ENCODE measurements at places on chromosomes 3 and 15.

GRCh38 chr15:90035095-90035839 is 34.1 kb downstream of the ZNF710 start:
- peak overlapping the region; percentile 36 for H3K4me3 ChIP-seq
- peaks cover 2% of the 10 kb centered on the region for H3K36me3 ChIP-seq
- DNase-seq: no peak
- no peaks in the 10 kb centered on the region for H3K27me3 ChIP-seq
- H3K27ac ChIP-seq: peak overlapping the region; percentile 93
- H3K4me1 ChIP-seq: peaks cover 43% of the 10 kb centered on the region

DNA sequence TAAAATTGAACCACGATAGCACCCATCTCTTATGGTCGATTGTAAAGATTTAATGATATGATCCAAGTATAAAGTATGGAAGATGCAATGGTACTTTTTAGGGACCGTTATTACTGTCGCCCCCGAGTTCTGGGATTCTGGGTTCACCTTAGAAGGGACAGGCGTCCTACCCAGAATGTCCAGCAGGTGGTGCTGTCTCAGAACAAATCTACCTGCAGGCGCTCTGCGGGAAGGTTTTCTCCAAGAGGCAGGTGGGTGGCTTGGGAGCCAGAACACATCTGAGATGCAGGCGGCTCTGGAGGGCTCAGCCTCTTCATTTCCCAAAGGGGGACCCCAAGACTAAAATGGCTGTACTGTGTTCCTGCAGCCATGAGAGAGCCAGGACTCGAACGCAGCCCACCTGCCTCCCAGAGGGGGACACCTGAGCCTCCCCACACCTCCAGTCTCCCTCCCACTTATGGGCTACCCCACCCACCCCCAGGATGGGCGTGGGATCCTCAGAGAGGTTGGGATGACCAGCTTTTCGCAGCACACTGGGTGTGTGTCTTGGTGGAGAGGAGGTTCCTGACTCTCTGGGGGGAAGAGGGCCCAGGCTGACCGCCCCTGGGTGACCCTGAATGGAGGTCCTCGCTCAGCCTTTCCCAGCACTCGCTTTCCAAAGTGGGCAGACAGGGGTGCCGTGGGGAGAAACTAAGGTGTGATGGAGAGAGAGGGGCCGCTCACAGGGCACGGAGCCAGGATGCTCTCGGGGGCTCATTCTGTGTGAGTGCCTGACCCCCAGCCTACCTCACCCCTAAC is 28.1 kb upstream of the CORO2B start:
- H3K27me3 ChIP-seq: peaks cover 62% of the 10 kb centered on the region
- H3K4me1 ChIP-seq: peaks cover 10% of the 10 kb centered on the region
- DNase-seq: peak; percentile 52
- no peak overlapping the region for H3K4me3 ChIP-seq

DNA sequence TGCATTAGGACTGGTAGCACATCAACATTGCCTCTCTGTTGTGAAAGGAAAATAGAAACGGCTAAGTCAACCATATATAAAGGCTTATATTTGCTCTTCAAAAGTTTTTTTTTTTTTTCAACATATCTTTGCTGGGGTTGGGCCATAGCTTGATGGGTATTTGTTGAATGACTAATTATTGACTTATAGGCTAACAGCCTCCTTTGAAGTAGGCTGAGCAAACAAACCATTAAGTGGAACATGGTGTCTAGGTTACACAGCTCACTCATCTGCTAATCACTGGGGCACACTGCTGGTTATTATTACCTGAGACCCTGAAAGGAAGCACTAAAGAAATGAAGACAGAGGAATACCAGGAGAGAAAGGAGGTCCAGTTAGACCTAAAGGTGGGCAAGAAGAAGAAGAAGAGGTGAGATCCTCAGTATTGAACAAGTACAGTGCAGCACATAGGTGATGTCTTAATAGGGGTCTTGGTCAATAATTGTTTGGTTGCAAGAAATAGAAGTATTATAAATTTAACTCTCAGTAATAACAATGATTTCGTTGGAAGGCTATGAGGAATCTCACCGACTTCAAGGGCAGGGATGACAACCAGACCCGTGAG is 139.4 kb downstream of the RPLP1 start:
- no peak overlapping the region for H3K27ac ChIP-seq
- peaks cover 22% of the 10 kb centered on the region for H3K27me3 ChIP-seq
- no peak for DNase-seq
- H3K36me3 ChIP-seq: peaks cover 3% of the 10 kb centered on the region
- H3K4me3 ChIP-seq: no peak overlapping the region

DNA sequence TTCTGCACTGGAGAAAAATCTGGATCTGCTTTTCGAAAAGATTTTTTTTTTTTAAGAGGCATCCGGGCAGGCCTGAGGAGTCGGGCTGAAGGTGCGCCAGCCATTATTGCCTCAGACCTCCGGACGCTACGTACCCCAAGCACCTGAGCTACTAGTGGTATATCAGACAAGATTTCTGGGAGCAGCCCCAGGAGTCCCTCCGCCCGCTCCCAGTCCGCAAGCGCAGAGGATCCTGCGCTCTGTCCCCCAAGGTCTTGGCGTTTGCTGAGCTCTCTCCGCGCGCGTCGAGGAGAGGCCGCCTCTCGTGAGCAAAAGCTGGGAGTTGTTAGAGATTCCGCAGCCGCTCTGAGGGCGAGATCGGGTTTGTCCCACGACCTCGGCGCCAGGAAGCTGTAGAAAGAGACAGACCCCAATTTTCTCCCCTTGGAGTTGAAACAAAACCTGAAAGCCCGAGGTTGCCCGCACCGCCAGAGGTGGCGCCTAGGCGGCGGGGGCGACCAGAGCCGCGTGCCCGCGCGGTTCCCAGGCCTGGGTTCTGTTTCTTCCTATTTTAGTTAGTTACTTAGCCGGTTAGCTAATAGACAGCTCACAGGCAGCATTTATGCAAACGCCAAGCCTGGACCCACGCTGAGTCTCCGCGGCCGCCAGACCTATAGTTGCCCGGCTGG is 72.5 kb upstream of the POLG start:
- H3K27me3 ChIP-seq: peaks cover 98% of the 10 kb centered on the region
- H3K4me3 ChIP-seq: peak overlapping the region; percentile 47
- no peak overlapping the region for H3K27ac ChIP-seq
- peaks cover 3% of the 10 kb centered on the region for H3K36me3 ChIP-seq
- peaks cover 25% of the 10 kb centered on the region for H3K4me1 ChIP-seq
- no peak for DNase-seq

DNA sequence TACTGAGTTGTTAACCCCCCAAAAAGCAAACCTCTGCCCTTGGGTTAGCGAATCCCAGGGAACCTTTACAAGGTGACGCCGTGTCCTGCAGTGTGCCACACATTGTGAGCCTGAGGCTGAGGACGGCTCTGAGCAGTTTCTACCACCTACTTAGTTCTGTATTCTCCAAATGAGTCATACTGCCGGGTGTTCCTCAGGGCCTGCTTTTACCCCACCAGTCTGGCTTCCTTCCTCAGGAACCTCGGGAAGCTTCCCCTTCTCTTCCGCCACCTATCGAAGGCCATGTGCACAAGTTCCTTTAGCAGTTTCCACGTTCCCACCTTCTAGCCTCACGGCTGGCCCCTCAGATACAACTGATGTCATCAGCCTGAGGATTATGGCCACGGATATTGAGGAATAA is 384.0 kb upstream of the TPM1 start:
- no peak for DNase-seq
- peaks cover 5% of the 10 kb centered on the region for H3K4me1 ChIP-seq
- peaks cover 36% of the 10 kb centered on the region for H3K27me3 ChIP-seq
- H3K27ac ChIP-seq: no peak overlapping the region
- no peak overlapping the region for H3K4me3 ChIP-seq

GRCh38 chr3:118943597-118943996 is 91.0 kb downstream of the IGSF11 start:
- DNase-seq: no peak
- no peaks in the 10 kb centered on the region for H3K36me3 ChIP-seq
- no peak overlapping the region for H3K27ac ChIP-seq
- H3K27me3 ChIP-seq: no peaks in the 10 kb centered on the region
- no peak overlapping the region for H3K4me3 ChIP-seq

DNA sequence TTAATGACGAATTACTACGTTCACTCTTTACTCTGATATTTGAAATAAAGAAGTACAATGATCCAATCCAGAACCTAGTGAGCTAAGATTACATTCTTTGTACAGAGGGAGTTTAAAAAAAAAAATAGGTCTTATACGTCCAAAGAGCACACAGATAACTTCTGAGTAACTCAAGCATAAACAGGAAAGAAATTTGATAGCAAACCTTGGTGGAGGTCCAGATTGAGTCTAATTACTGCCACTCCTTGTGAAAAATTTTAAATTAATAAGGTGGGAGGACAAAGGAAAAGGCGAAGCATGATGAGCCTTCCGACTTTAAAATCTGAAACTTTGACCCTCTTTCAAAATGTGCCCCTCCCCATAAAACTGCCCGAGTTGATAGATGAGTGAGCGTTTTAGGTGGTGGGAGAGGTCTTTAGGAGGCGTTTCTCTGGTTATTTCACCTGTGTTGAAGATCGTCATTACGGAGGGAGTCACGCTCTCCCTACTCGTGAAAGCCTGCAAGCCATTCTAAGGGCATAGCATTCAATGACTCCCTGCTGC is 127.0 kb upstream of the ROBO2 start:
- DNase-seq: no peak
- no peak overlapping the region for H3K4me3 ChIP-seq
- no peaks in the 10 kb centered on the region for H3K27me3 ChIP-seq
- no peaks in the 10 kb centered on the region for H3K4me1 ChIP-seq

- H3K4me3 ChIP-seq: no peak overlapping the region
- DNase-seq: no peak
- H3K36me3 ChIP-seq: peaks cover 15% of the 10 kb centered on the region
- no peaks in the 10 kb centered on the region for H3K27me3 ChIP-seq
- H3K27ac ChIP-seq: no peak overlapping the region
Measured at GRCh38 chr15:41281236-41281635, 50.2 kb downstream of the CHP1 start.

- no peak for DNase-seq
- no peak overlapping the region for H3K27ac ChIP-seq
- H3K27me3 ChIP-seq: no peaks in the 10 kb centered on the region
- no peaks in the 10 kb centered on the region for H3K36me3 ChIP-seq
- no peaks in the 10 kb centered on the region for H3K4me1 ChIP-seq
Measured at GRCh38 chr3:27976933-27977332, 254.8 kb upstream of the EOMES start.

DNA sequence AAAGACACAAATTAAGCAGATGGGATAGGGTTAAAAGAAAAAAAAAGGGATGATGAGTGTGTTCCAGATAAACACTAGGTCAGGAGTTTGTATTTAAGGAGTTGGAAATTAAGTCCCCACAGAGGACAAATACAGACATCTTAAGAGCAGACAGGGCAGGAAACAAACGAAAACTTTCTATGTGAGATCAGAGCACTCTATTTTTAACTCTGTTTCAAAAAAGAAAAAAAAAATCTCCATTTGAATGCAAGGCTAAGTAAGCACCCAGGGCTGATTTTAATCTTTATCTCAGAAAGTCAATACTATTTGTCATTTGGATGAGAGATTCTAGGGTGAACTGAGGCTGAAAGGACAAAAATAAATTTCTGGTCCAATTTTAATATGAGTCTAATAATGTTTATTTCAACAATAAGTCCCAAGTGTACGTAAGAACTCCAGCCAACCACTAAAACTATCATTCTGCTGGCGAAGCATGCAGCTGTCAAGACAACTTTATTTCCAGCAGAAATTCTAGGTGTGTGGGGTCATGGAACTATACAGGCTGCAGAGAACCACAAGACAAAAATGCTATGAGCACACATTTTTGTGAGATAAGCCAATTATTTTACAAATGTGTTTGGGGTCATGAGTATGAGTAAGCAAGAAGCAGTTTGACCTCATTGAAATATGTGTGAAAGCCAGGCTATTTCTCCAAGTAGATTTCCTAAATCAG is 186.1 kb downstream of the FMN1 start:
- H3K27me3 ChIP-seq: no peaks in the 10 kb centered on the region
- peaks cover 8% of the 10 kb centered on the region for H3K36me3 ChIP-seq
- H3K4me3 ChIP-seq: no peak overlapping the region
- no peak for DNase-seq
- H3K27ac ChIP-seq: no peak overlapping the region
- H3K4me1 ChIP-seq: peaks cover 9% of the 10 kb centered on the region

DNA sequence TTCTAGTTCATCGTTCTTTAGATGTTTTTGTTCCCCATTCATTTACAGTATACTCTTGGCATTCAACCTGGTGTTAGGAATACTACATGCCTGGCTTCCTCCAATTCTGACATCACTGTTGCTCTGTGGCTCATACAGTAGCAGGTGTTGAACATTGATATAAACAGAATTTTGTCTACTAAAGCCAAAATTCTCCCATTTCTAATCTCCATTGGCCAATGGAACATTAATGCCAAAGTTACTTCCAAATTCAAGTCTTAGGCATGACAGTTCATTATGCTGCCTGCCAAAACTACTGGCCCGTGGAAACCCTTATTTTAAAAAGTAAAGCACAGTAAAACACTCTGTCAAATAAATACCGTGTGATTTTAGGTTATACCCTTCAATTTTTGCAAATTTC is 368.0 kb downstream of the NAALADL2 start:
- no peaks in the 10 kb centered on the region for H3K36me3 ChIP-seq
- no peak overlapping the region for H3K4me3 ChIP-seq
- no peaks in the 10 kb centered on the region for H3K27me3 ChIP-seq
- DNase-seq: no peak
- H3K27ac ChIP-seq: no peak overlapping the region

DNA sequence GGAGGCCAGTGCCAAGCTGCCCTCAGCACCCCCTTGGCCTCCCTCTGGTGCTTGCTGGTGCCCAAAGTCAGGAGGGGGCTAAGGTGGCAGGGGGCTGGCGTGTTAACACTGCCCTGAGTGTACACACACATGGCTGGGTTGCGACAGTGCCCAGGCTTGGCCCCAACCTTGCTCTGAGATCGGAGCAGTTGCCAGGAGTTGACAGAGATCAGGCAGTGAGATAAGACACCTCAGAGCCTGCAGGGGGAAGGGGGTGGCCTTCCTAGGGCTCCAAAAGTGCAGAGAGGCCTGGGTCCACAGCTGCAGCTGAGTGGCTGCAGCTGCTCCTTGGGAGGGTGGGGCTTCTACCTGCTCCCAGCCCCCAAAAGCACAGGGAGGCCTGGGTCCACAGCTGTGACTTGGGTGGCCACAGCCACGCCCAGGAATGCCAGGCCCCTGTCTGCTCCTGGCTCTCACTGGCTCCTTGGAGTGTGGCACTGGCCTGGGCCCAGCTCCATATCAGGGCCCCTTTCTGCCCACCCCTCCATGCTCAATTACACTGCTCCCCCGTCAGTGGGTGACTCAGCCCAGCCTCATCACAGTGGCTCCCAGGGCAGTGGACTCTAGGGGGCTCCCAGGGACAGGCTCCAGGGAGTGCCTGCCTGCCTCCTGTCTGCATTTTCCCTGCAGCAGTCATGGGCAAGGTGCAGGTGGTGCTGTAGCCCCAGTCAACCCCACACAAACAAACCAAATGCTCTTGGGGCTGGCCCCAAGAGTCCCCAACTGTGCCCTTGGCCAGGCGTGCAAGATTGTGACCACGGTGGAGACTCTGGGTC is 56.4 kb upstream of the C15orf39 start:
- H3K4me1 ChIP-seq: no peaks in the 10 kb centered on the region
- no peaks in the 10 kb centered on the region for H3K36me3 ChIP-seq
- H3K4me3 ChIP-seq: no peak overlapping the region
- H3K27ac ChIP-seq: no peak overlapping the region

- H3K4me3 ChIP-seq: no peak overlapping the region
- no peak for DNase-seq
- H3K27me3 ChIP-seq: no peaks in the 10 kb centered on the region
- no peaks in the 10 kb centered on the region for H3K4me1 ChIP-seq
- no peaks in the 10 kb centered on the region for H3K36me3 ChIP-seq
Measured at GRCh38 chr3:98483626-98484025, 13.9 kb upstream of the OR5K2 start.

Data from T-helper 17 cell (primary cell).